CD4-positive, alpha-beta T cell treated with Interleukin-2 at 100 ng/mL for 4 hours (primary cell): ENCODE measurements at places on chromosomes 1 and 21.

DNA sequence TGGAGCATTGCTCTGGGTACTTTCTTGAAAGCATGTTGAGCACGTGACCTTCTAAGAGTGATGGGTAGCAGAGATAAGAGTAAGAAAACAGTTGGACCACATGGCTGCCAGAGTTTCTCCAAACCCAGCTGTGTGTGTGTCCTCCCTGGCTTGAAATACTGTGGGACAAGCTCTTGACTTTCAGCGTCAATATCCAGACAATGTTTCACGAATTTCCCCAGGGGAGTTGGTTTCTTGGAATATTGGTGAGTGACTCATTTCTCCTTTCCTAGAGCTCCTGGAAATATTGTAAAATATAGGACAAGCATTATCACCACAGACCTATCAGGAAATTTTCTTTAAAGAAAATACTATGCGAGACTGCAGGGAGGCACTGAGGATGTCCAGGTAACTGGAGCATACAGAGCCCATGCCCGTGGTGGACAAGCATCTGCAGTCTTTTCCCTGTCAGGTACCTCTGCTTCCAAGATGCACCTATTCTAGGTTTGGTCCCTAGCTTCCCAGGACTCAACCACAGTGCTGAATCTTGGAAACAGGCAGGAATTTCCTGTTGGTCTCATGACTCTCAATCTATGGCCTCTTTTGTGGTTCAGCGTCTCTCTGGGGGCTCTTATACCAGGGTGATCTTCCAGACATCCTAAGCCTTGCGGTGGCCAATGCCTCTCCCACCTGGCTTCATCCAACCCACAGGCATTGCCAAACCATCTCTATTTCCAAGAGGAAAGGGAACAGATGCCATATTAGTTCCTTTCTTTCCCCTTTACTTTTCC lies 67.4 kb downstream of the KCNJ6 start:
- no peak for DNase-seq

- DNase-seq = no peak
These were observed 392 bp upstream of the DMRTA2 start for GRCh38 chr1:50423670-50424000.

DNA sequence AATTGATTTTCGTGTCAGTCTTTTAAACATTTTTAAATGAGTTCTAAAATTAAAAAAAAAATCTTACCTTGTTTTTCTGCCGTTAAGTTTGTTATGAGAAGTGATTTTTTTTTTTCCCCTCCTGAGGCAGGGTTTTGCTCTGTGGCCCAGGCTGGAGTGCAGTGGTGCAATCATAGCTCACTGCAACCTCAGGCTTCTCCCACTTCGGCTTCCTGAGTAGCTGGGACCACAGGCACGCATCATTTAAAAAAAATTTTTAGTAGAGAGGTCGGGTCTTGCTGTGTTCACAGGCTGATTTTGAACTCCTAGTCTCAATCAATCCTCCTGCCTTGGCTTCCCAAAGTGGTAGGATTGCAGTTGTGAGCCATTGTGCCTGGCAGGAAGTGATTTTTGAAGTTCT lies 41.1 kb downstream of the MTR start:
- DNase-seq = no peak

- DNase-seq = no peak
These were observed 53.8 kb upstream of the MROH9 start for GRCh38 chr1:170881268-170882265.

GRCh38 chr1:234592240-234592639 lies 17.7 kb downstream of the IRF2BP2 start:
- DNase-seq = no peak

DNA sequence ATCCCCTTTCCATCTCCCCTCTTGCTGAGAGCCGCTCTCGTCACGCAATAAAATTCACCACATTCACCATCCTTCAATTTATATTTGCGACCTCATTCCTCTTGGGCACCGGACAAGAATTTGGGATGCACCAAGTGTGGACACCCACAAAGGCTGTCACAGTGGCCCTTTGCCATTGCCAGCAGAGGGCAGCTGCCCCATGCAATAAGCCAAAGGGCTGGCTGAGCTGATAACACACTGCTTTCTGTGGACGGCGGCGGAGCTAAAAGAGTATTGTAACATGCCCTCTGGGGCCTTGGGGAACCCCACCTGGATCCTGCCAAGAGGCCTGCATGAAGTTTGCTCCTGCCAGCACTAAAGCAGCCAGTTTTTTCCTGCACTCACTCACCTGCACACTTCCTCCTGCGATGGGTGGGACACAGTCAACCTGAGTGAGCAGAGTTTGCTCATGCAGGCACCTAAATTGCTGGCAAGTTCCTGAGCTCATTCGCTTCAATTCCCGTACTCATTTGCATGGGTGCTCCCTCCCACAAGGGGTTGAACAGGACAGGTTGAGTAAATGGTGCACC lies 792.3 kb upstream of the ADAMTS5 start:
- DNase-seq = no peak

- DNase-seq = no peak
These were observed 612.2 kb downstream of the SMYD3 start for GRCh38 chr1:245894843-245895242.

GRCh38 chr1:41619511-41620364 lies 135.3 kb upstream of the EDN2 start:
- no peak for DNase-seq

GRCh38 chr1:28258628-28259251 lies 578 bp upstream of the SESN2 start:
- DNase-seq = no peak

DNA sequence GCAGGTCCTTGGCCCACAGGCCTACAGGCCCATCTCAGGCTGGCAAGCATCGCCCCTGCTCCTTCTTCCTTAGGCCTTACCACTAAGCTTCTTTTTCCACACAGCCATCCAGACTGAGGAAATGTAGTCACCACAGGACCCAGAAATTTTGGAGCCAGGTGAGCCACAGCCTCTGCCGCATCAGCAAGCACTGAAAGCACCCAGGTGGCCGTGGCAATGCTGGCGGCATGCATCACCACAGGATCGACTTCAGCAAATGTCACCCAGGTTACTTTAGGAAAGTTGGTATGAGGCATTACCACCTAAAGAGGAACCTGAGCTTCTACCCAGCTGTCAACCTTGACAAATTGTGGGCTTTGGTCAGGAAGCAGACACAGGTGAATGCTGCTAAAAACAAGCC lies 11.6 kb downstream of the PIGM start:
- no peak for DNase-seq

DNA sequence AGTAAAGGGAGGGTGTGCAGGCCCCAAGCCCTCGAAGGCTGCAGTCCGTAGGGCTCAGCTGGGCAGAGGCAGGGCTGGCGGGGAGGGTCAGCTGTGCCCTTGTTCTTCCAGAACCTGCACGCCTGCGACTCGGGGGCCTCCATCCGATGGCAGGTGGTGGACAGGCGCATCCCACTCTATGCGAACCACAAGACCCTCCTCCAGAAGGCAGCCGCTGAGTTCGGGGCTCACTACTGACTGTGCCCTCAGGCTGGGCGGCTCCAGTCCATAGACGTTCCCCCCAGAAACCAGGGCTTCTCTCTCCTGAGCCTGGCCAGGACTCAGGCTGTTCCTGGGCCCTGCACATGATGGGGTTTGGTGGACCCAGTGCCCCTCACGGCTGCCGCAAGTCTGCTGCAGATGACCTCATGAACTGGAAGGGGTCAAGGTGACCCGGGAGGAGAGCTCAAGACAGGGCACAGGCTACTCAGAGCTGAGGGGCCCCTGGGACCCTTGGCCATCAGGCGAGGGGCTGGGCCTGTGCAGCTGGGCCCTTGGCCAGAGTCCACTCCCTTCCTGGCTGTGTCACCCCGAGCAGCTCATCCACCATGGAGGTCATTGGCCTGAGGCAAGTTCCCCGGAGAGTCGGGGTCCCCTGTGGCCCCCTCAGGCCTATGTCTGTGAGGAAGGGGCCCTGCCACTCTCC lies 13.6 kb upstream of the LRRC3 start:
- no peak for DNase-seq

DNA sequence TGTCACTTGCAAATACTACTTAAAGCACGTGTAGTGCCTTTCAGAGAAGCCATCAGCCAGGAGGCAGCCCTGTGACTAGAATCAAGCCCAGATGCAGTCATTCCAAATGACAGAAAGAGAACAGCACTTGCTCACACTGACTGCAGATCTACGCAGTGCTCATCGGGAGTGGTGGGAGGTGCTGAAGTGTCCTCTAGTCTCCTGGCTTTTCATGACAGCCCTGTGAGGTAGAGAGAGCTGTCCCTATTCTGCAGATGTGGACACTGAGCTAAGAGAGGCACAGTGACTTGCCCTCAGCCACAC lies 62.3 kb upstream of the EDN2 start:
- no peak for DNase-seq

DNA sequence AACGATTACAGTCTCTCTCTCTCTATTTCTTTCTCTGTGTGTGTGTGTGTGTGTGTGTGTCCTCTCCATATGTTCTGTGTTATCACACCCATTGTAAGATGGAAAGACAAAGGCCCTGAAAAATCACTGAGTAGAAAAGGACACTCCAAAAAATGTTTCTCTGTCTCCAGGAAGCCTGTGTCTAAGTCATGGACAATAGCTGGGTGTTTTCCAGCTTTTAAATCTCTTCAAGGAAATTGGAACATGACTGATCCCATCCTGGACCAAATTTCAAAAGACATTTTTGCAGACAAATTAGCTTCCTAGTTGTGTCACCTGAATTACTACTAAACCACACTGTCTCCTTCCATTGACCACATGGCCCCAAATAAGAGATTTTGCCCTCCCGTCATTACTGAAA lies 31.0 kb upstream of the LMX1A start:
- no peak for DNase-seq

DNA sequence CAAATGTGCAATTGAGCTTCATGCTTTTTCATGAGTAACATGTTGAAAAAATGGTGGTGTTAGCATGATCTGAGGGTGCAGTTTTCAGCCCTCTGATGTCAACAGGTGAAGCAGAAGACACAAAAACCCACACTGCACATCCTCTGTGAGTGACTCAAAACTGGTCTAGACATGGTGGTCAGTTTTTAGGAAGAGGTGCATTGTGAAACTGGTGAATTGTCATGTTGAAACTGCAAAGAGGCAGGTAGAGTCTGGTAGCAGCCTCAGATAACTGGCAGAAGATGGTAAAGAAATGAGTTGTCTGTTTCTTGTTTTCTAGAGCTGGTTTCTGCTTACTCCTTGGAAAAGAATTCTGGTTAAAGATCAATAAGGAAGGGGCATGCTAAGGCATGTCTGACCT lies 97.3 kb upstream of the HMCN1 start:
- no peak for DNase-seq
